Esophagus squamous epithelium (tissue), 5 donors: ENCODE measurements at places on chromosomes 11 and 22.

GRCh38 chr11:103633819-103634590, 402.4 kb upstream of the DDI1 start:
- H3K27me3 ChIP-seq = no peaks in the 10 kb centered on the region
- H3K27ac ChIP-seq = no peak overlapping the region
- H3K36me3 ChIP-seq = no peaks in the 10 kb centered on the region
- no peak overlapping the region for H3K4me3 ChIP-seq
- no peak for DNase-seq

GRCh38 chr11:122863704-122864326, 18.7 kb upstream of the JHY start:
- no peaks in the 10 kb centered on the region for H3K36me3 ChIP-seq
- no peak for DNase-seq
- peaks cover 36% of the 10 kb centered on the region for H3K27me3 ChIP-seq
- H3K27ac ChIP-seq = no peak overlapping the region
- H3K4me3 ChIP-seq = no peak overlapping the region

GRCh38 chr11:38411149-38411548, 1813.1 kb upstream of the RAG2 start:
- no peak overlapping the region for H3K4me3 ChIP-seq
- H3K36me3 ChIP-seq = no peaks in the 10 kb centered on the region
- no peak for DNase-seq
- H3K4me1 ChIP-seq = no peaks in the 10 kb centered on the region
- no peaks in the 10 kb centered on the region for H3K27me3 ChIP-seq
- H3K27ac ChIP-seq = no peak overlapping the region

GRCh38 chr22:41928593-41929417, 2.2 kb upstream of the TNFRSF13C start:
- H3K4me1 ChIP-seq = peaks cover 16% of the 10 kb centered on the region
- DNase-seq = no peak
- H3K27ac ChIP-seq = no peak overlapping the region
- H3K4me3 ChIP-seq = no peak overlapping the region
- H3K36me3 ChIP-seq = no peaks in the 10 kb centered on the region
- peaks cover 24% of the 10 kb centered on the region for H3K27me3 ChIP-seq

GRCh38 chr11:68282141-68282860, 10.5 kb upstream of the C11orf24 start:
- DNase-seq = no peak
- no peak overlapping the region for H3K4me3 ChIP-seq
- no peaks in the 10 kb centered on the region for H3K27me3 ChIP-seq
- H3K27ac ChIP-seq = no peak overlapping the region

- no peaks in the 10 kb centered on the region for H3K27me3 ChIP-seq
- peaks cover 80% of the 10 kb centered on the region for H3K4me1 ChIP-seq
- H3K27ac ChIP-seq = peak overlapping the region; percentile 84
- H3K4me3 ChIP-seq = peak overlapping the region; percentile 27
- H3K36me3 ChIP-seq = peaks cover 12% of the 10 kb centered on the region
- DNase-seq = peak; percentile 27
These were observed 101.2 kb downstream of the BCR start for GRCh38 chr22:23281406-23282088.

DNA sequence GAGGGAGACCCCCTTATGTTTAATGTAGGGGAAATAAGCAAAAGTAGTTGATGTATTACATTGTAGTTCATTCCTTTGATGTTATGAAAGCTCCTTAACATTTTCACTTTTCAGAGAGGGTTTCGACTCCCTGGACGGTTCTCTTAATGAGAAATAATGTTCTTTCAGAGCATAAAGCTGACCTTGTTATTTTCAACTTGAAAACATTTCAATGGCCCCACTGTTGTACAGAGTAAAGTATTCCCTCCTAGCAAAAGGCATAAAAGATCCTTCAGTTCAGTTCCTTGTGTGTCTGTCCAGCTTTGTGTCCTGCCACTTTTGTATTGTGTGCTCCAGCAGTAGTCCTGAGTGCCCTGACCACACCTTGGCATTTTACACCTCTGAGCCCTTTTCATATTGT, 63.9 kb downstream of the UVRAG start:
- H3K27ac ChIP-seq = no peak overlapping the region
- no peaks in the 10 kb centered on the region for H3K27me3 ChIP-seq
- H3K36me3 ChIP-seq = peaks cover 27% of the 10 kb centered on the region
- H3K4me1 ChIP-seq = no peaks in the 10 kb centered on the region
- DNase-seq = no peak

- no peak overlapping the region for H3K4me3 ChIP-seq
- DNase-seq = no peak
- no peaks in the 10 kb centered on the region for H3K36me3 ChIP-seq
- peak overlapping the region; percentile 45 for H3K27ac ChIP-seq
These were observed 81.9 kb downstream of the LRRC32 start for GRCh38 chr11:76588455-76589325.

- H3K4me1 ChIP-seq = no peaks in the 10 kb centered on the region
- no peak overlapping the region for H3K4me3 ChIP-seq
- DNase-seq = no peak
These were observed 12.6 kb downstream of the SOX10 start for GRCh38 chr22:37971475-37972434.

- peaks cover 35% of the 10 kb centered on the region for H3K4me1 ChIP-seq
- no peak for DNase-seq
- no peak overlapping the region for H3K4me3 ChIP-seq
- H3K27ac ChIP-seq = peak overlapping the region; percentile 91
- no peaks in the 10 kb centered on the region for H3K36me3 ChIP-seq
These were observed 1.1 kb upstream of the LRRC75B start for GRCh38 chr22:24593836-24594568.

DNA sequence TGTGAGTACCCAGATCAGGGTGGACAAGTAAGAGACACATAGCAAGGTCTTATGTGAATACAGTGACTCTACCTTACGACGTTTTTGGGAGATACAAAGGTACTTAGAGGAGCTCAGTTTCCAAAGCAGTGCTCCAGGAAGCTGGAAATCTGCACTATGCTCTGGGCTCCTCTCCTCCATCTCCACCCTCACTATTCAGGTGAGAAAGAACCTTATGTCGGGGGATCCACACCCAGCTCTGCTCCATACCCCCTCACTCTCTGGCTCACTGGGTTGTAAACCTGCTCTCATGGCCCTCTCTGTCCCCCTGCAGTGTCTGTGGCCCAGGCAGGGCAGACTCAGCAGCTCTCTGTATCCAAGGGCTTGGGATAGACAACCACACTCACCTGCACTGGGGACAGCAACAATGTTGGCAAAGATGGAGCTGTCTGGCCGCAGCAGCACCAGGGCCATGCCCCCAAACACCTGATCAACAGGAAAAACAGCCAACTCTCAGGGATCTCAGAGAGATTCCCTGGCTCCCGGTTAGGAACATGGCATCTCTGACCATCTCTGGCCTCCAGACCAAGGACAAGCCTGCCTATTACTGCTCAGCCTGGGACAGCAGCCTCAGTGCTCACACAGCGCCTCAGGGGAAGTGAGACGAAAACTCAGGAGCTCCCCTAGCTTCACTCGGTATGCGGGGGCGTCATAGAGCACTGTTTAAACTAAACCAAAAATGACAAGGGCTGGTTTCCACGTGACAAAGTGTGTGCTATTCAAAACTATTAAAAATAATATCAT, 60.9 kb upstream of the TOP3B start:
- H3K36me3 ChIP-seq = no peaks in the 10 kb centered on the region
- no peaks in the 10 kb centered on the region for H3K4me1 ChIP-seq
- no peak overlapping the region for H3K4me3 ChIP-seq
- H3K27ac ChIP-seq = no peak overlapping the region
- no peaks in the 10 kb centered on the region for H3K27me3 ChIP-seq

GRCh38 chr11:57792870-57793269, 31.3 kb downstream of the CTNND1 start:
- DNase-seq = no peak
- peak overlapping the region; percentile 74 for H3K27ac ChIP-seq
- H3K4me3 ChIP-seq = no peak overlapping the region
- H3K27me3 ChIP-seq = no peaks in the 10 kb centered on the region

- H3K4me1 ChIP-seq = no peaks in the 10 kb centered on the region
- no peaks in the 10 kb centered on the region for H3K36me3 ChIP-seq
- no peak for DNase-seq
- H3K27me3 ChIP-seq = no peaks in the 10 kb centered on the region
These were observed 210.8 kb downstream of the PGR start for GRCh38 chr11:100918551-100919500.

DNA sequence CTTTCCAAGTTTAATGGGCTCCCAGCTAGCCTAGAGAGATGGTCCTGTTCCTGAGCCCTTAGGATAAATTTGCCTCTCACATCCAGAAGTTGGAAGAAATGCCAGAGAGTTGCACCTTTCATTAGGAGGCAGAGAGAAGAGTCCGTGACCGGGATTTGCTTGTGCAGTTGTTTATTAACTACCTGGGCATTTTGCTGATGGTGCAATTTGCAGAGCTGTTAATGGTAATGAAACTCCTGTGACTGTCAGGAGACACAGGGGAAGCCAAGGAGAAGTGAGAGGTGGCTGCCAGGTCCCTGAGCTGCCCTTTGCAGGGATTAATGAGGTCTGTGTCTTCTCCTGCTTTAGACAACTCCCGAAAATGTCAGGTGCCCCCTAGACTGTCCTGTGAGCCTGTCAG, 69.1 kb upstream of the B3GAT1 start:
- H3K27me3 ChIP-seq = no peaks in the 10 kb centered on the region
- no peak overlapping the region for H3K4me3 ChIP-seq
- no peaks in the 10 kb centered on the region for H3K4me1 ChIP-seq
- H3K36me3 ChIP-seq = no peaks in the 10 kb centered on the region

DNA sequence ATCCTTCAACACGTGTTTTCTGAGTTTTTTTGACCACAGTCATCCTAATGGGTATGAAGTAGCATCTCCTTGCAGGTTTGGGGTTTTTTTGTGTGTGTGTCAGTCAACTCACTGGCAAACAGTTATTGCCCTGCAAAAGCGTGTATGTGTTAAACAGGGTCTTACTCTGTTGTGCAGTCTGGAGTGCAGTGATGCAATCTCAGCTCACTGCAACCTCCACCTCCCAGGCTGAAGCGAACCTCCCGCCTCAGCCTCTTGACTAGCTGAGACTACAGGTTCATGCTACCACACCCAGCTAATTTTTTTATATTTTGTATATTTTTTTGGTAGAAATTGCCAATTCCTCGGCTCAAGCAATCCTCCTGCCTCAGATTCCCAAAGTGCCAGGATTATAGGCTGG, 15.4 kb downstream of the CELSR1 start:
- H3K36me3 ChIP-seq = no peaks in the 10 kb centered on the region
- H3K27me3 ChIP-seq = no peaks in the 10 kb centered on the region
- peaks cover 41% of the 10 kb centered on the region for H3K4me1 ChIP-seq
- no peak overlapping the region for H3K4me3 ChIP-seq
- DNase-seq = no peak

DNA sequence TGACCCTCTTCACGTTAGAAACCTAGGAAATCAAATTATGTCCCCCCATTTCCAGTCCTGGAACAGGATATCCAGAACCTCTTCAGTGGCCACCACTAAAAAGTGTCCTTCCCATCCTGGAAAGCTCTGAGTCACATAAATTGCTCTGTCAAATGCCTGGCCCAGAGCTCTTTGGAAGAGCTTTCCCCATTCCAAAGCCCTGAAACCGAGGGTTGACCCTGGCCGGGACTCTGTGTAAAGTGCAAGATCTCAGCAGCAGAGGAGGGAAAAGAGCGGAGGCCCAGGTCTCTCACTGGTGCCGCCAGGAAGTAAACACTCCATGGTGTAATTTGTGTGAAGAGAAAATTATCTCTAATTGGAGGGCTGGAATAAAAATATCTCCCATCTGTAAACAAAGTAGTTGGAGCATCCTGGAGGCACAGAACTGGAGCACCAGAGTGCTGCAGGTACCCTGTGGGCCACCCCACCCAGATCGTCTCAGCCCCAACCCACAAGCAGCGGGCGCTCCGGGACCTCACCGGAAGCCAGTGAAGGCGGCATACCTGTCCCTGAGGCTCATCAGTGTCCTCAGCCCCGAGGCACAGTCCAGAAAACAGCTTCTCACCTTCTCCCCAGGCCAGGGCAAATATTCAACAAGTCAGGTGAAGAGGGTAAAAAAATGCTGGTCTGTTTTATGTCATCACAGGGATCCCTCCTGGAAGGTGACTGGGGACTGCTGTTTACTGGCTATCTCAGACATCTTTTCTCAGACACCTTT, 4.7 kb upstream of the JAM3 start:
- H3K27me3 ChIP-seq = no peaks in the 10 kb centered on the region
- H3K4me1 ChIP-seq = no peaks in the 10 kb centered on the region
- no peak overlapping the region for H3K27ac ChIP-seq
- no peak for DNase-seq
- no peaks in the 10 kb centered on the region for H3K36me3 ChIP-seq
- no peak overlapping the region for H3K4me3 ChIP-seq
